Urothelium cell line (cell line): ENCODE measurements at places on chromosomes 5 and 9.

DNA sequence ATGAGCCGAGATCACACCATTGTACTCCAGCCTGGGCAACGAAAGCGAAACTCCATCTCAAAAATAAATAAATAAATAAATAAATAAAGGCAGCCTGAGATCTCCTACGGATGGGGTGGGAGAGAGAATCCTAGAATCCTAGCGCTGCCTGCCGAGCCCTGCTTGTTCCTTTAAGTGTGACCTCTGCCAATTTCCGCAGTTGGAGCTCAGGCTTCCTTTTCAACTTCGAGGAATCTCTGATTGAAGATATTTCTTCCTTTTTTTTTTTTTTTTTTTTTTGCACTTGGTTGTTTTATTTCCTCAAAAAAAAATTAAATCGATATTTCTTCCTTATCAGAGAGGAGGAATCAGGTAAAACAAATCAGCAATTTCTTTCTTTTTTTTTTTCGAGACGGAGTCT, 27.3 kb upstream of the MATR3 start:
- no peak for DNase-seq

- no peak for DNase-seq
These were observed 99.7 kb upstream of the MAN2A1 start for GRCh38 chr5:109589986-109590385.

GRCh38 chr9:36940881-36941280, 93.2 kb downstream of the PAX5 start:
- DNase-seq = no peak

DNA sequence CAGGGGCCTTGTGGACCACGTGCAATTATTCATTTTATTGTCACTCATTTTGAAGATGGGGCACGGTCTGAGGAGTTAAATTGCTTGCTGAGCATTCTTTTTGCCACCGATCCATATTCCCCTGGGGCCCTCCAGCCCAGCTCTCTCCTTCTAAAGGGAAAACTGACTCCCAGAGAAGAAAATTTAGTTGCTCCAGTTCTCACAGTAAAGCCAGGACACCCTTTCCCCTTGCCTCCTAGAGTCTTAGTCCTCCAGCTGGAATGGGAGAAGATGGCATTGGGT, 1.0 kb upstream of the PANK3 start:
- peak; percentile 9 for DNase-seq

DNA sequence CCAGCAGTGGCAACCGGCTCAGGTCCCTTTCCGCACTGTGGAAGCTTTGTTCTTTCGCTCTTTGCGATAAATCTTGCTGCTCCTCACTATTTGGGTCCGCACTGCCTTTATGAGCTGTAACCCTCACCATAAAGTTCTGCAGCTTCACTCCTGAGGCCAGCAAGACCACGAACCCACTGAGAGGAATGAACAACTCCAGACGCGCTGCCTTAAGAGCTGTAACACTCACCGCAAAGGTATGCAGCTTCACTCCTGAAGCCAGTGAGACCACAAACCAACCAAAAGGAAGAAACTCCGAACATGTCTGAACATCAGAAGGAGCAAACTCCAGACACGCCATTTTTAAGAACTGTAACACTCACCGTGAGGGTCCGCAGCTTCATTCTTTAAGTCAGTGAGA, 103.5 kb downstream of the GLIS3 start:
- no peak for DNase-seq

- DNase-seq = no peak
These were observed 120.9 kb upstream of the TARS1 start for GRCh38 chr5:33319841-33320240.

DNA sequence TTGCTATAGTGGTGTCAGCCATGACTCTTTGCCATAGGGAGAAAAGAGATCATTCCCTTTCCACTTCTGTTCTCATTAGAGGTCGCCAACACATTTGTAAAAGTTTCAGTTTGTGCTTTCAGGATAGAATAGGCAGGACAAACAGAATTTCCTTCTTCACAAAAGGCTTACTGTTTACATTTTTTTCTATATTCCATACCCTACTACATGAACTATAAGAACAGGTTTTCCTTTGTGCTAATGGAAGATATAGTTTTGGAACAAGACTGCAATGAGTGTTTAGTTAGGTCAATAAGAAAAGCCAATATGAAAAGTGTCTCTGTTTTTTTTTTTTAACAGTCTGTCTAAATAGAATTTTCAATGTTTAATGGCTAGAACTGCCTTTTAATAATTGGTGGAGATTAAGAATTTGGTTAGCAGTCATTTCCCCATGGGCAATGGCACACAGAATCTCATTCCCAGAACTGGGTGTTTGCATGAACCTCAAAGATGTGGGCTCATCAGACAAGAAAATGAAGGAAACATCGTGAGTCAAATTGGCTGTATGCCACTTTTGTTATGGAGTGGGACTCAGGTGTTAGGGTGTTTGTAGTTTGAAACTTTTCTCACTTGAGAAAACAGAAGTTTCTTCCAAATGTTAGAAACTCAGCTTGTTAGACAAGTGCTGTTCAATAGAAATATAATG, 75.2 kb upstream of the PRLR start:
- no peak for DNase-seq

- peak; percentile 70 for DNase-seq
These were observed 20.5 kb downstream of the EQTN start for GRCh38 chr9:27276193-27277030.

DNA sequence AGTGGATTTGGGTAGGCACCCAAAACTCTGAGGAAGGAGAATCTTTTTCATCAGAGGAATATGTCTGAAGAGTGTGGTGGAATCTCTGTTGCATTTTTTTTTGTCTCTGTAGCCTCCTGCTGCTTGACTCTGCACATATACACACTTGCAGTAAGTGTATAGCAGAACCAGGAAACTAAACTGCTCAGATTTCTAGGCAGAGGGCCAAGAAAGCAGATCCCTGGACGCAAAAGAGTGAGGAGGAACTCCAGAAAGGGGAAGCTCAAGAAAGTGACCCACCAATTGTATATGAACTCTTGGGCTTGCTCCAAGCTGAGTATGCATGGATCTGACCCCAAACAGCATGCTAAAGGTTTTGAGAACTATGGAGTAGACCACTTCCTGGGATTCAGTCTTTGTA, 181.8 kb downstream of the GADD45G start:
- no peak for DNase-seq

DNA sequence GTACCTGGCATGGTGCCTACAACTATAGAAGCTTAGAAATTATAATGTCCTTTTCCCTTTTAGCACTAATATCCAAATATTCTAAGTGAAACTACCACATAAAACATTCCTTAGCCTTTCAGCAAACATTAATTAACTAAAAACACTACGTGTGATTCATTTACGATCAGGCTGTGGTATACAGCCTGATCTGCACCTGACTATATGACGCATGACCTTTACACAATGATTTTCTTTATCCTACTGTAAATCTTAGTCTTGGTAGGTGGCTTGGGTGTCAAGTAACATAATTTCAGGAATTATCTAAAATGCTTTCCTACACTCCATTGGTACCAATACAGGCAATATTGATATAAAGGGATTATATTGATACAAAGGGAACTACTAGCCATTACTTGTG, 686.7 kb downstream of the DTWD2 start:
- no peak for DNase-seq

DNA sequence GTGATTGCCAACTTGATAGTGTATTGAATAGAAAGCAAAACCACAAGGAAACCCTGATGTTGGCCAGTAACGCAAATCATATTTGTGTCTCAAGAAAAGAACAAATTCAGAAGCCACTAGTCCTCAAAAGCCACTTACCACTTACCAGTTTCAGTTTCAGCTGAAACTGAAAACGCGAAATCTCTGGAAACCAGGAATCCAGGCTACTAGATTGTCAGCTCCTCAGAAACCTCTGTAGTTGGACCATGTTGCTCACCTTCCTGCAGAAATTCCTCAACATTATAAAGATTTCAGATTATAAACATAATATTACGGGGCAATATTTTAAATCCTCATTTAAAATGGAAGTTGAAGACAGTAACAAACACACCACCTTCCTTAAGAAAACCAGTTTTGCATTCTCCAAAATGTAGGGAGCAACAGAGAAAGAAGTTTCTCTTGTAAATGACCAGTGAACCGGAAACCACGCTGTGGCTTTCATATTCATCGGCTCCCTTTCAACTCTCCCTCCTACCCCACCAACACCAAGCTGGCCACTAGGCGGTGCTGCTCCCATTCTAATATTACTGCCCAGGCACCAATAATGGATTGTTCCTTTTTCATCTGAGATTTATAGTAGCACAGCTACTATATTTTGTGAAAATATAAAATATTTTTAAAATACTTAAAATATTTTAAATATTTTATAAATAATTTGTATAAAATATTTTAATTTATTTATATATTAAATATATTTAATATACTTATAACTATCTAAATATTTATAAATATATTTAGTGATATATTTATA, 8.7 kb upstream of the TMED7 start:
- peak; percentile 87 for DNase-seq

DNA sequence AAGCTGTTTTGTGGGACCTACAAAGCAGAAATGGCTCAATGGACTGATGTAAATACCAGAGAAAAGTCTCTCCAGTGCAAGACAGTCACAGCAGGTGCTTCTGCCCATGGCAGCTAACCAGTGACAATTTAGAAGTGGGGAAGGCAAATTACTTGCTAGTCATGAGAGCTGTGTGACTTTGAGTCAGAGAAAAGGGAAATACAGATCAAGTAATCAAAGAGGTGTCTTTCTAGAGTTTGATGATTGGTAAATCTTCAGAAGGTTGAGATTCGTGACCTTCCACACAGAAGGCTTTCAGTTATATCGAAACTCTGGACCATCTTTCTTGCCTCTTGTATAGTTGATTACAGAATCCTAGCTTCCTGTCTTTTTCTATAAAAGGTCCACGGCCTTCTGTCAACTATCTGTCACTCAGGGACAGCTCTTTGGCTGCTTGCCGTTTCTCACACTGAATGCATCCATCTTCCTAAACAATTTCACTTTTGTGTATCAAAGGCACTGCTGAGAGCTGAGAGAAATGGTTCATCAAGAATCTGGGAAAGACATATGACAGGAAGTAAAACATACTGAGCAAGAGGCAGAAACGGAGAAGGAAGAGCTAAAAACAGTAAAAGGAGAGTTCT, 993.9 kb upstream of the ACO1 start:
- DNase-seq = no peak

- no peak for DNase-seq
These were observed 22.5 kb upstream of the SHB start for GRCh38 chr9:38091310-38092199.

- DNase-seq = no peak
These were observed 54.6 kb downstream of the FBXL7 start for GRCh38 chr5:15554542-15554941.

DNA sequence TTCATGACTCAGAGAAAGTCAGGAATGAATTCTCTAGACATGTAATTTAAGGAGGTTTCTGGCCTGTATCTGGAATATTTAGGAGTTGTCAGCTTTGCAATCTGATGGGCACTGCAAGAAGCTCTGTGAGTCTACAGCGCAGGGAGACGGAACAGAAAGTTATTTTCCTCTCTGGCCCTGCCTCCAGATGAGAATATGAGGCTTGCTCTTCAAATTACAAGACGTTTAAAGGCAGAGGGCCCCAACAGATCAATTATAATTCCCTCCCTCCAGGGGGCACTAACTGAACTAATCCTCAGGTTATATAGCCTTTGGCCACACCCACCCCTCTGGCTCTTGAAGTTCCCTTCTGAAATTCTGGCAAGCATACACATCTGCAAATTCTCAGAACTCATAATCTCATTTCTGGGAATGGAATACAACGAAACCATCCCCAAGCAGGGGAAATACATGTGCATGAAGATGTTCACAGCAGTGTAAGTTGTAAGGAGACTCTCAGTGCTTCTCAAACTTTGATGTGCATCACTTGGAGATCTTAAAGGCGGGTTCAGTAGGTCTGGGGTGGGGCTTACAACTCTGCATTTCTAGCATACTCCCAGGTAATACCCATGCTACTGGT, 307.6 kb downstream of the CWC27 start:
- DNase-seq = peak; percentile 52

DNA sequence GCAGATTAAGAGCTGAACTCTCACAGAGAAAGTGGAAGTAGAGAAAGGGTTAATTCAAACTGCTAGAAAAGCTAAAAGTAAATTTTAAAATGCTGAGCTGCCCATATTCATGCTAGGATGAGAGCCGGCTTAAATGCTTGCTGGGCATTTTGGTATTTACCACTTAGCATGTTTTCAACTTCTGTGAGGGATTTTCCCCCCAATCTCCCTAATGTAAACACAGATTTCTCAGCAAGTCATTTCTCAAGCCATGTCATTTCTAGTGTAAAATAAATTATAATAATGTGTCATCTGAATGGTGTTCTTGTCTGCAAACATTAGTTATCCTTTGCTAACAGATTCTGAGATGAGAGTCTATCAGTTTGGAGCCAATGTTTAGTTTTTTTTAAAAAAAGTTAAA, 22.3 kb downstream of the RPS23 start:
- DNase-seq = no peak

GRCh38 chr9:93132287-93132927, 1.6 kb downstream of the NINJ1 start:
- DNase-seq = peak; percentile 74

- no peak for DNase-seq
These were observed 282.9 kb downstream of the FER start for GRCh38 chr5:109030360-109031143.

- DNase-seq = no peak
These were observed 77.9 kb upstream of the VPS13A start for GRCh38 chr9:77099388-77099787.

GRCh38 chr9:98983295-98984268, 39.9 kb downstream of the COL15A1 start:
- DNase-seq = no peak

- DNase-seq = no peak
These were observed 194.1 kb downstream of the DTWD2 start for GRCh38 chr5:118794281-118794680.

DNA sequence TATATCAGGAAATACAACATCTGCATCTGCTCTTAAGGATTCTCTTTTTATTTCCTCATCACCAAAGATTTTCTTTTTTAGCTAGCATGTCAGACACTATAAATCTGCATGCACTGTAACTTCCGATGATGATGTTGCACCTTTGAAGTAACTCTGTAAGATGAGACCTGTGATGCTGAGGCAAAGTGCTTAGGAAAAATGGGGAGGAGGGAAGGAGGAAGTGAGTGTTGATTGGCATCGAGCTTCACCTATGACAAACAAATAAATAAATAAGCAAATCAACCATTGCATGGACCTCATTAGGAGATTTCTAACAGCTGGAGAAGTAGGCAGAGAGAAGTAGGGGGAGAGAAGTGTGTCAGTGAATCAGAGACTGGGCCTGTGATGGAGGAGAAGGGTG, 52.6 kb downstream of the ENC1 start:
- DNase-seq = no peak

- DNase-seq = no peak
These were observed 6.2 kb downstream of the TERT start for GRCh38 chr5:1288439-1289335.

- no peak for DNase-seq
These were observed 13.5 kb upstream of the ANKRD33B start for GRCh38 chr5:10550222-10550995.

GRCh38 chr9:136081826-136082495, 13.1 kb downstream of the NACC2 start:
- no peak for DNase-seq

DNA sequence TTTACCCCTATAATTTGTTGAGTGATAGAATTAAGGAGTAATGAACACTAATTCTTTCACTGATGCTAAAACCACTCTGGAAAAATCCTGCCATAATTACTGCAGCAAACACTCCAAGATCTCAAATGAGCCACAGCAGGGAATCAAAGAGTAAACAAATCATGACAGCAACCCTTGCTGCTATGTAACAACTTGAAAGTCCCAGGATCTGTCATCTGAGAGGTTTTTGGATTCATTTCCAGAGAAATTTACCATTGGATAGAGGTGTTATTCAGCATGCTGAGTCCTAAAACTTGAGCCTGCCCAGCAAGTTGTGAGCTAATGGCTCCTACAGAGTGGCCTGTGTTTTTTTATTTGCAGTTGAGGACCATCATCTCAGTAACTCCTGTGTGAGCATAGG, 59.2 kb downstream of the PRLR start:
- no peak for DNase-seq
